ENCODE measurements at places on chromosomes 6 and 20.

DNA sequence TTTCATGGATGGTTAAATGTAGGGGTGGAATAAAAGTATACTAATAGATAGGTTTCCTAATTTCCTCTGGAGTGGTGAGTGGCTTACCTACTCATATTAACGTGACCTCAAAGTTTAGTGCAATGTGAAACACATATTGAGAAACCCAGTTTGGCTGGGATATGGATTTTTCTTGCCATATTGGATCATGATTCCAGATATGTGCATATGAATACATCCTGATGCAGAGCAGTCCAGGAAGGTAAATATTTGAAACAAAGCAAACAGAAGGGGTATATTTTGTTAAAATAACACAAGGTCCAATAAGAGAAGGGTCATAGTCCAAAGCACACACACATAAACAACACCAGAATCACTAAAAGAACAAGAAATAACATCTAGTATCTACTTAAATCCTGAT, 608.1 kb downstream of the PKHD1 start:
- no peaks in the 10 kb centered on the region for H3K27me3 ChIP-seq
- H3K4me1 ChIP-seq, result peaks cover 2% of the 10 kb centered on the region
- no peaks in the 10 kb centered on the region for H3K36me3 ChIP-seq
- no peak for DNase-seq
- H3K27ac ChIP-seq, result no peak overlapping the region

- H3K27me3 ChIP-seq, result no peaks in the 10 kb centered on the region
- H3K36me3 ChIP-seq, result peaks cover 2% of the 10 kb centered on the region
- no peak overlapping the region for H3K4me3 ChIP-seq
- no peak overlapping the region for H3K27ac ChIP-seq
- no peak for DNase-seq
- no peaks in the 10 kb centered on the region for H3K4me1 ChIP-seq
Observed at GRCh38 chr20:13755809-13756208, 28.9 kb downstream of the ESF1 start.

GRCh38 chr6:71190809-71191208, 97.8 kb upstream of the OGFRL1 start:
- H3K27me3 ChIP-seq, result no peaks in the 10 kb centered on the region
- H3K27ac ChIP-seq, result no peak overlapping the region
- no peak for DNase-seq

DNA sequence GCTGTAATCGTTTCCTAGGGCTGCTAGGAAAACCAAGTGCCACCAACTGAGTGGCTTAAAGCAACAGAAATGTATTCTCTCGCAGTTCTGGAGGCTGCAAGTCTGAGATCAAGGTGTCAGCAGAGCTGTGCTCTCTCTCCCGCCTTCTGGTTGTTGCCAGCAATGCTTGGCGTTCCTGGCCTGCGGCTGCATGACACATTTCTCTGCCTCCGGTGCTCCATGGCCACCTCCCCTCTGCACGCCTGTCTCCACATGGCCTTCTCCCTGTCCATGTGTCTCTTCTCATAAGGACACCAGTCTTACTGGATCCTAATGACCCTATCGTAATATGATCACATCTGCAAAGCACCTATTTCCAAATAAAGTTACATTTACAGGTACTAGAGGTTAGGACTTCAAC, 91.7 kb upstream of the AKAP12 start:
- no peaks in the 10 kb centered on the region for H3K27me3 ChIP-seq
- no peaks in the 10 kb centered on the region for H3K36me3 ChIP-seq

DNA sequence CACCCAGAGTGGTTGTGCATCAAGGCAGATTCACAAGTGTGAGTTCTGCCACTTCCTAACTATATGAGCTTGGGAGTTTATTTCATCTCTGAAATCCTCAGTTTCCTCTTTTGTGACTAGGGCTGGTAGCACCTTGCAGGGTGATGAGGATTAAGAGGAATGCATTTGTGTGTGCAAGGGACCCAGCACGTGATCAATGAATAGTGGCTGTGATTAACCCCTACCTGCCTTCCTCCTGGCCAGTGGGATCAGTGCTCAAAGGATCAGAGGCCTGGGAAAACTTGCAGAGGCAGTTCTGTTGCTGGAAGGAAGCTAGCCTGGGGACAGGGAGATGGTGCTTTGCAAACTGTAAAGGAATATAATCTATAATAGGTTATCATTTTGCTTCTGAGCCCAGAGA, 7.3 kb downstream of the SDC4 start:
- H3K27ac ChIP-seq, result peak overlapping the region; percentile 97
- peak; percentile 64 for DNase-seq
- H3K4me1 ChIP-seq, result peaks cover 66% of the 10 kb centered on the region
- no peaks in the 10 kb centered on the region for H3K36me3 ChIP-seq
- no peak overlapping the region for H3K4me3 ChIP-seq

DNA sequence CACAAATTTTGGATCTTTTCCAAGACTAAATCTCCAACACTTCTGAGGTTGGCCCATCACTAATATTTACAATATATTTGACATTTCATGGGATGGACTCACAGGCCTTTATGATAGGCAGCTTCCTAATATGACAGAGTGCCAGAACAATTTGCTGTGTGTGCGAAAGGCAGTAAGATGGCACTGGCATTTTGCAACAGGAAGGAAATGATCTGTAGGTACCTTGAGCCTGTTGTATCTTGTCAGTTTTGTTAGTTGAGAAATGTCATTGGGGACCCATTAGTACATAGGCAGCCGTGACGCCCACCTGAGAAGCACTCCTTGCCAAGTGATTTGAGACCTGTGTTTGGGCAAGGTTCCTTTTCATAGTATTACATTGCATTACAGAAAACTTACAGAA, 153.4 kb upstream of the HEY2 start:
- no peak overlapping the region for H3K27ac ChIP-seq
- DNase-seq, result no peak
- H3K4me1 ChIP-seq, result no peaks in the 10 kb centered on the region
- H3K4me3 ChIP-seq, result no peak overlapping the region
- no peaks in the 10 kb centered on the region for H3K27me3 ChIP-seq

DNA sequence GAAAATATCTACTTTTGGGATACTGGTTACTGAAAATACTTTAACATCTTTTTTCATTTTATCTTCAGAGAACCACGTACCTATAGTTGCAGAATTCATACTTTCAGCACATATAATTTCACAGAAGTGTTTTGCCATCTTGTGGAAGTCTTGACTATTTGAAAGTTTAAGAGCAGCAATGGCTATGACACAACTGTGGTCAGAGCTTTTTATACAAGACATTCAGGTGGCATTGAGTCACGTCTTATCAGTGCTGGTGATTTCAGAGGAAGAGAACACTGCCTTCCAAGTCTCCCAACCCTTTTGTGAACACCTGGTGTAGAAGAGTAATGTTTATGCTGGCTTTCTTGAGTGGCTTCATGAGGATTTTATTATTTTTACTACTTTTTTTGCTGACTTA, 171.6 kb downstream of the ARID1B start:
- H3K27me3 ChIP-seq, result no peaks in the 10 kb centered on the region
- peaks cover 3% of the 10 kb centered on the region for H3K4me1 ChIP-seq
- no peak overlapping the region for H3K27ac ChIP-seq
- no peaks in the 10 kb centered on the region for H3K36me3 ChIP-seq
- H3K4me3 ChIP-seq, result no peak overlapping the region

DNA sequence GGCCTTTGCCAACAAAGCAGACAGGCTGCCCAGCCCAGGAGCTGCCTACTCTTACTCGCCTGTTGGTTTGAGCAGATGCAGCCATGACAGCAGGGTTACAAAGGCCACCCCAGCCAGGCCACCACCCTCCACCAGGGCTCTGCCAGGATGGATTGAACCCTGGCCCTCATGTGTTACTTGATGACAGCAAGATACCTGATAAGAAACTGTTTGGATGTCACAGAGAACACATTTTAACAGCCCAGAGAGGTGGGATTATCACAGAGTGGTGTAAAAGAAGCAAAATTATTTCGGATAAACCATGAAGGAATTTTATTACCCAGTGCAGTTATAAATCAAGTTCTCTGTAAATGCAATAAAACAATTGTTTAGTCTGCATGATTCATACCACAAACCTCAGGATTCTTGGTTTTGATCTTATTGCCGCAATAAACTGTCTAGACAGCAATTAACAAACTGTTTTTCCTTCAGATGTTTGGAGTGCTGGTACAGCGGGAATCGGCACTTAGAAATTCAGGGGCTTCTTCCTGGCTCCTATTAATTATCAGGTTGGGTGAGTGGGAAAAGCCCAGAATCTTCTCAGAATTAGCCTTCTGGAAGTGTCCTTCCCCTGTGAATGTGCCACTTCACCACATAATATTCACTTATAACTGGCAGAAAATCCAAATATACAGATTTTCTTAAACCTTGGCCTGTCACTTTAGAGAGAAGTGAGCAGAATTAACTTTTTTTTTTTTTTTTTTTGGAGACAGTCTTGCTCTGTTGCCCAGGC, 58.0 kb upstream of the SALL4 start:
- H3K4me1 ChIP-seq, result no peaks in the 10 kb centered on the region
- no peaks in the 10 kb centered on the region for H3K36me3 ChIP-seq
- no peak overlapping the region for H3K4me3 ChIP-seq
- no peak overlapping the region for H3K27ac ChIP-seq
- DNase-seq, result no peak

GRCh38 chr6:126267626-126268025, 72.3 kb upstream of the CENPW start:
- H3K4me1 ChIP-seq, result no peaks in the 10 kb centered on the region
- no peak for DNase-seq
- no peaks in the 10 kb centered on the region for H3K27me3 ChIP-seq
- no peaks in the 10 kb centered on the region for H3K36me3 ChIP-seq

DNA sequence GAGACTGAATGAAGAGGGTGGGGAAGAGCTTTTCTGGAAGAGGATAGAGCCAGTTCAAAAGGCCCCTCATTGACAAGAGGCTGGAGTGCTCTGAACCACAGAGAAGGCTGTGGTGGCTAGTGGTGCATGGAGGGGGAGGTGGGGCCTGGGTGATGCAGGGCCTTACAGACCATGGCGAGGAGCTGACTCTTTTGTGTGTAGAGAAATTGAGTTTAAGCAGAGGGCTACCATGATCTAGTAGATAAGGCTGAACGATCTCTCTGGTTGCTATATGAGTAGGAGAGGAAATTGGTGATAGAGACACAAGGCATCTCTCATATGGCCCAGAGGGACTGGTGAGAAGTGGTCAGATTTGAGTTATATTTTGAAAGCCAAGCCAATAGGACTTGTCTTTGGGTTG, 137.6 kb downstream of the UST start:
- DNase-seq, result no peak
- no peaks in the 10 kb centered on the region for H3K27me3 ChIP-seq
- H3K27ac ChIP-seq, result no peak overlapping the region
- peaks cover 11% of the 10 kb centered on the region for H3K4me1 ChIP-seq
- no peaks in the 10 kb centered on the region for H3K36me3 ChIP-seq

DNA sequence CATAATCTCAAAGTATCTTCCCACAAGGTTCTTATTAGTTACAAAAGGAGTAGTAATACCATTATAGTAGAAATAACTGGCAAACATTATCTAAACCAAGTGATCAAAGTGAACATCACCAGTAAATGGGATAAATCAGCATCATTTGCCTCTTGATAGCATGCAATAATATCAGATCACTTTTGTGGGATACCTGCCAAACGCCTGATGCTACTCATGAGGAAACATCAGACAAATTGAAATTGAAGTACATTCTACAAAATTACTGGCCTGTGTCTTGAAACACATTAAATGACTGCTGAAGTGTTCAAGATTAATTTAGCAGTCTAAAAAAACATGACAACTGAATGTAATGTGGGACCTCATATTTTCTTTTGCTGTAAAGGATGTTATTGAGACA, 208.1 kb downstream of the TINAG start:
- no peaks in the 10 kb centered on the region for H3K36me3 ChIP-seq
- DNase-seq, result no peak
- no peaks in the 10 kb centered on the region for H3K4me1 ChIP-seq
- H3K27me3 ChIP-seq, result no peaks in the 10 kb centered on the region
- no peak overlapping the region for H3K27ac ChIP-seq
- H3K4me3 ChIP-seq, result no peak overlapping the region

DNA sequence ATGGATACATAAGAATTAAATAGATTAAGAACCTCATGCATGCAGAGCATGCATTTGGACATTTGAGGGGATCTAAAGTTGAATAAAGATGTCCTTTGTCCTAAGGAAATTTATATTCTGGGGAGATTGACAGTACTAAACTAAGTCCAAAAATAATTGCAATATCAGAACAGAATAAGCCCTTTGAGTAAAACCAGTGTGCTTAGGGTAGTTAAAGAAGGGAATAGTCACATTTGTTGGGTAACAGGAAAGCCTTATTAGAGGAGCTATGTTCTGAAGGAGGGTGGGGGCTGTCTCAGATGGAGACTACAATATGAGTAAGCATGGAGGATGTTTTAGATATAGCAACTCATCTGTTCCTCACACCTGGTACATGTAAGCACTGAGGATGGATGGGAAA, 35.8 kb downstream of the CDC5L start:
- no peaks in the 10 kb centered on the region for H3K4me1 ChIP-seq
- H3K27ac ChIP-seq, result no peak overlapping the region
- no peaks in the 10 kb centered on the region for H3K27me3 ChIP-seq
- no peak overlapping the region for H3K4me3 ChIP-seq
- no peak for DNase-seq

- no peaks in the 10 kb centered on the region for H3K36me3 ChIP-seq
- no peak overlapping the region for H3K27ac ChIP-seq
- no peak overlapping the region for H3K4me3 ChIP-seq
- no peak for DNase-seq
- H3K27me3 ChIP-seq, result no peaks in the 10 kb centered on the region
- no peaks in the 10 kb centered on the region for H3K4me1 ChIP-seq
Observed at GRCh38 chr6:40986921-40987819, 51.9 kb downstream of the UNC5CL start.

GRCh38 chr20:4904127-4904860, 97.0 kb downstream of the SLC23A2 start:
- no peaks in the 10 kb centered on the region for H3K4me1 ChIP-seq
- H3K27ac ChIP-seq, result no peak overlapping the region
- no peaks in the 10 kb centered on the region for H3K27me3 ChIP-seq
- DNase-seq, result no peak

GRCh38 chr6:85283436-85283835, 166.4 kb upstream of the NT5E start:
- no peak overlapping the region for H3K27ac ChIP-seq
- no peaks in the 10 kb centered on the region for H3K36me3 ChIP-seq
- no peaks in the 10 kb centered on the region for H3K27me3 ChIP-seq
- no peaks in the 10 kb centered on the region for H3K4me1 ChIP-seq

DNA sequence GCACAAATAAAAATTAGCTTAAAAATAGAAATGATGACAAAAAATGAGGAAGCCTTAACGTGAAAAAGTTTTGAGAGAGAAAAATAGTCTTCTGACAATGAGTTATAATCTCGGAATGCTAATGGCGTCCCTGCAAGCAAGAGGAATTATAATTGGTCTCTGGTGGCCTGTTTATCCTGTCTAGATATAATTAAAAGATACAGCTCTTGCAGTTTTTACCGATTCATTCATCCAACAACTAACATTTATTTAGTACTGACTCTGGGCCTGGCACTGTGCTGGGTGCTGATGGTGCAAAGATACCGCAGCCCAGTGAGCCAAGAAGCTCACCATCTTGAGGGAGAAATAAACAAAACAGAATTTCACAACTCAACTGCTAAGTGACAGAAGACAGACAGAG, 31.6 kb upstream of the ANKRD60 start:
- no peak for DNase-seq
- no peak overlapping the region for H3K4me3 ChIP-seq
- no peaks in the 10 kb centered on the region for H3K36me3 ChIP-seq

All from mesendoderm (in vitro differentiated cells).